ENCODE measurements at places on chromosomes 6 and 20. TPM values are rescaled to one million over a fixed set of nuclear protein-coding genes. Genes with fewer than 3 reads are reported as not detected.

GUCA1A gene
- polyA plus RNA-seq = 9.1 TPM

SHLD1 gene
- polyA plus RNA-seq = 15.0 TPM

BMP6 gene
- 0.56 TPM for polyA plus RNA-seq

BPHL gene
- polyA plus RNA-seq = 38.4 TPM

OOEP gene
- 0.73 TPM for polyA plus RNA-seq

PDYN gene
- 0.21 TPM for polyA plus RNA-seq

SLPI gene
- not detected for polyA plus RNA-seq

TREML2 gene
- polyA plus RNA-seq = not detected

ASF1A gene
- polyA plus RNA-seq = 49.2 TPM

CFAP61 gene
- not detected for polyA plus RNA-seq

GSTA2 gene
- polyA plus RNA-seq = not detected

COL9A3 gene
- polyA plus RNA-seq = 74.9 TPM

TNFRSF21 gene
- polyA plus RNA-seq = 22.1 TPM

QKI gene
- 60.8 TPM for polyA plus RNA-seq

SEMG1 gene
- polyA plus RNA-seq = 4.4 TPM

LPA gene
- not detected for polyA plus RNA-seq

MROH8 gene
- 0.68 TPM for polyA plus RNA-seq

WTAP gene
- 121 TPM for polyA plus RNA-seq

SEL1L2 gene
- polyA plus RNA-seq = not detected

TPX2 gene
- 101 TPM for polyA plus RNA-seq

TP53TG5 gene
- not detected for polyA plus RNA-seq
